Spinal cord (tissue), 10 donors: ENCODE measurements at places on chromosomes 12 and 14. TPM values are rescaled to one million over a fixed set of nuclear protein-coding genes. Genes with fewer than 3 reads are reported as not detected.

The NPC2 gene
- 174 TPM for total RNA-seq

The LRP1-AS gene
- total RNA-seq = not detected

The LRFN5 gene
- 30.9 TPM for total RNA-seq

DNA sequence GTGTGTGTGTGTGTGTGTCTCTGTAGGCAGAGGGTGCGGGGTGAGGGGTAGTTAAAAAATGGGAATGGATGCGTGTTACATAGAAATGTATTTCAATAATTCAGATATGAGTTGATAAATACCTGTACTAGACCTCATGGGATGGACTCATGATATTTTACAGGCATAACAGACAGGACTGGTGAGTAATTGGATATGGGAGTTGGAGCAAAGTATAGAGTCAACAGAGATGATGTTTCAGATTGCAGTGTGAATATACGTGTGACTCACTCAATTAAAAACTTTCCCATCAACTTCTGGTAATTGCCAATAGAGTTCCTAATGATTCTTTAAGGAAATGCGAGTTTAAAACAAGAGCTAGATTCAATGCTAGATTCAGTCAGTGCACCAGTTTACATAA is 711.9 kb downstream of the C12orf50 start:
- no peak for DNase-seq
- no peak overlapping the region for H3K27ac ChIP-seq
- no peaks in the 10 kb centered on the region for H3K27me3 ChIP-seq
- no peaks in the 10 kb centered on the region for H3K4me1 ChIP-seq

DNA sequence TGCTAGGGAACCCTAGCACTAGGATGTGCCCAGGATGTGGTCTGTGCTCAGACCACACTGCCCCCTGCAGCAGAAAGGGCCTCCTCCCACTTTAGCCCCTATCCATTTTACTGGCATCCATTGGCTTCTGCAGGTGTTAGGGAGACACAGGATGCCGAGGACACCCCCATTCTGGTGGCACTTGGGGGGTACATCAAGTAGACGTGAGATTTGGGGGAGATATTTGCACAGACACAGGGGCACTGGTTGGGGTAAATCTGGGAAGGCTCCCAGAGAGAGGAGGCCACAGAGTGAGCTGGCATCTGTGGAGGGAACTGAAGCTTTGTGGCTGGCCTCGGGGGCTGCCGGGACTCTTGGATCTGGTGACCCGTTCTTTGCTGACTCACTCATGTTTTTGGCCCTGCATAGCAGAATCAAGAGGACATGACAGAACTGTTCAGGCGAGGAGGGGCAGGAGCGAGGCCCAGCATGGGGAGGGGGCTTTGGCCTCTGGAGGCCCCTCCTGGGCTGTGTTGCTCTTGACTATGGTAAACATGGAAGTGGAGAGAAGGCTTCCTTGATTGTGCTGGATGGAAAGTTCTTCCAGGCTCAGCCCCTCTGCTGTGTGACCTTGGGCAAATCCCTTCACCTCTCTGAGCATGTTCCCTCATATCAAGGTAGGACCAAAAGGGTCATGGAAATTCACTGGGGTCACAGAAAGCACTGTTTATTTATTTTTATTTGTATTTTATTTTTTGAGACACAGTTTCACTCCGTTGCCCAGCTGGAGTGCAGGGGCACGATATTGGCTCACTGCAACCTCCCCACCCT is 1.8 kb downstream of the PLBD2 start:
- peak overlapping the region; percentile 79 for H3K4me3 ChIP-seq
- no peaks in the 10 kb centered on the region for H3K27me3 ChIP-seq

DNA sequence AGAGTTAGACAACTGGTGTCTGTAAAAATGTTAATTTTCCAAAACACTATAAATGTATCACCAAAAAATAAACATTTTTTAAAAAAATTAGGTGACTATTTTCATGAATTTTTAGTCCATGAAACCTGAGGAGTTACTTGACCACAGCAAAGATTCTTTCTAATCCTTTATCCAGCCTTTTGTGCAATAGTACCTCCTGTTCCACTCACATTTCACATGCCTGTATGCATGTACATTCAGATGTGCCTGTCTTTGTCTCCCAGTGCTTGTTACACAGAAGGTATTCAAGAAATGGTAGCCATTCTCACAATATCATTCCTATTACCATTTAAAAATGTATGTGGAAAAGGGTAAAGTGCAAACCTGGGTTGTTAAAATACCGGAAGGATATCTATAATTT is 857.0 kb downstream of the DIO2 start:
- no peak overlapping the region for H3K4me3 ChIP-seq
- no peaks in the 10 kb centered on the region for H3K36me3 ChIP-seq
- H3K4me1 ChIP-seq = no peaks in the 10 kb centered on the region
- H3K27me3 ChIP-seq = no peaks in the 10 kb centered on the region

GRCh38 chr14:38502239-38502638 is 246.3 kb upstream of the CLEC14A start:
- no peak for DNase-seq
- H3K4me3 ChIP-seq = no peak overlapping the region
- H3K27ac ChIP-seq = no peak overlapping the region
- no peaks in the 10 kb centered on the region for H3K27me3 ChIP-seq
- no peaks in the 10 kb centered on the region for H3K36me3 ChIP-seq

DNA sequence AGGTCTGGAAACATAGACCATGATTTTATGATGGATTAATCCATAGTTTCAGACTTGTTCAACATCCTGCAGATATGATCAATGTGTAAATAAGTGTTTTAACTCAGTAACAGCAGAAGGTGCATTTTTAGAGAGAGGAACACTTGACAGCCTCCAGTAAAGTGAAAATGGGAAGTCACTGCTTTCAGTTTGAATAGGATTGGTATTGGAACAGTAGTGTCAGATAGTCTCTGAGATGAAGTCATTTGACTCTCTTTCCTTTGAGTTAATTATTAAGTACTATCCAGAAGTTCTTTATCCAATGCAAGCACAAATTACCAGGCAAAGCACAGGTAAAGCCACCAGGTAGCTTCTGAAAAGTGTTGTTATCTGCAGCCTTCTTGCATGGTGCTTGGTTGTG is 14.5 kb upstream of the NAV3 start:
- no peak for DNase-seq
- H3K4me3 ChIP-seq = no peak overlapping the region
- H3K4me1 ChIP-seq = no peaks in the 10 kb centered on the region
- H3K27me3 ChIP-seq = no peaks in the 10 kb centered on the region

DNA sequence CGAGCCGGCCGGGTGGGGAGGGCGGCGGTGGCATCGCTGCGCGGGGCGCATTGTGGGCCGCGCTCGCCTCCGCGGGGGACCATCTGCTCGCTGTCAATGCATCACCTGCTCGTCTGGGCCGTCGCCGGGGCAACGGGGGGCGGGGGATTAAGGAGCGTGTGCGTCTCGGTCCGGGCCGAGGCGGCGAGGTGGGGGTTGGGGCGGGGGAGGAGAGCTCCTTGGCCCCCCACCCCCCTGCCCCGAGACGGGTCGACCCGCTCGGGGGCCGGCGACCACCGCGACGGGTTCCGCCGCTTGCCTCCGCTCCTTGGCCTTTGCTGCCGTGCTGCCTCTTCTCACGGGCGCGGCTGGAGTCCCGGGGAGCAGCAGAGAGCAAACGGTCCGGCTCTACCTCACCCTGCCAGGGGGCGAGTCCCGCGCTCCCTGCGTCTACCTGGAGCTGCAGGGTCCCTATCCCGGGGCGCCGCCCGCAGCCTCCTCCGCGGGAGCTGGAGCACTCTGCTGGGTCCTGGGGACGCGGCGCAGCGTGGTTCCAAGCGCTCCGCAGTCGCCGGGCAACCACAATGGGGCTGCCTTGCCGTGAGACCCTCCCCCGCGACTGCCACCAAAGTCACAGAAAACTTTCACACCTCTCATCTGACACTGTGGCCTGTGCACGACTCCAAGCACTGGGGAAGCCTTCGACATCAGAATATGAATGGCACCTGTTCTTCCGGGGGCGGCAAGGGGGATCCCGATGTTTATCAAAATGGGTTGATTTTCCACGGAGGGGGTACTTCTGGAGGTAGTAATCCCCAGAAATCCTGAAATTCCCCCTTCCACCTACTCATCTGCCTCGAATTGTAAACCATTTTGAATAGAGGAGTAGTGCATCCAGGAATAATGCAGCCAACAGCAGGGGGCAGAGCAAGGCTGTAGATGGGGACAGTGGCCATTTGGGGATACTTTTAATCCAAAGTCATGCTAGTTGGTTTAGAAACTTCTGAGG is at the start of gene C12orf42:
Gene C12orf42 (minus strand): TSS at position 500 of the 988 bp plus-strand sequence. CDS start 17,542 bp downstream, outside the sequence.
- peak within 1 kb of the TSS; percentile 44 for H3K4me3 ChIP-seq
- peak within 1 kb of the TSS; percentile 54 for H3K27ac ChIP-seq
- H3K36me3 ChIP-seq = no peaks in the 10 kb centered on the region
- H3K4me1 ChIP-seq = peaks cover 10% of the 10 kb centered on the region
- no peaks in the 10 kb centered on the region for H3K27me3 ChIP-seq

DNA sequence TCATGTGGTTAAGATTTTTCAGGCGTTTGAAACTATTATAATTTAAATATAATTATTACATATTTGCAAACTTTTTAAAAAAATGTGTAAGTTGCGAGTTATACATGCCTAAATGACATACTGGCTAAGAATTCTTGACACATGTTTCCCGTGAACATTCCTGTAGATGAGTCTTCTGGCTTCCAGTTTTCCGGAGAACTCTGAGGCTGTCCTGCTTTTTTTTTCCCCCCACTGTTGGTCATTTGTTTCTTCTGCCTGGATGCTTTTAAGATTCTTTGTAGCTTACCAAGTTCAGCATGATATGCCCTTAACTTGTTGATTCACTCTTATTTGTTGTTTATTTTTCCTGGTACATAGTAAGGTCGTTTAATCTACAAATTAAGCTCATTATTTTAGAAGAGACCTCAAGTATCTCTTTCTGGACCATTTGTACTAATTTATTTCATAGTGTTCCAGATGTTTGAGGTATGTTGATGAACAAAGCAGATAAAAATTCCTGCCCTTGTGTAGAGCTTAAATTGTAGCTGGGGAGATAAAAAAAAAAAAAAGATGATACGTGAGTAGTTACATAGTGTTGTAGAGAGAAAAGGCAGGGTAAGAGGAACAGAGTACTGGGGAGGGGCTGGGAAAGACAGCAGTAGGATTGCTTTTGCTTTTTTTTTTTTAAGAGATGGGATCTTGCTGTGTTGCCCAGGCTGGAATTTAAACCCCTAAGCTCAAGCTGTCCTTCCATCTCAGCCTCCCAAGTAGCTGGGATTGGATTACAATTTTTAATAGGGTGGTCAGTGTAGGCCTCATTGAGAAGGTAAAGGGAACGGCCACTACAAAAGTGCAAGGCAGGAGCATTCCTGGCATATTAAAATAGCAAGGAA is 32.8 kb downstream of the ARHGAP5 start:
- no peaks in the 10 kb centered on the region for H3K36me3 ChIP-seq
- no peaks in the 10 kb centered on the region for H3K27me3 ChIP-seq
